ENCODE measurements at places on chromosomes 6 and 20.

DNA sequence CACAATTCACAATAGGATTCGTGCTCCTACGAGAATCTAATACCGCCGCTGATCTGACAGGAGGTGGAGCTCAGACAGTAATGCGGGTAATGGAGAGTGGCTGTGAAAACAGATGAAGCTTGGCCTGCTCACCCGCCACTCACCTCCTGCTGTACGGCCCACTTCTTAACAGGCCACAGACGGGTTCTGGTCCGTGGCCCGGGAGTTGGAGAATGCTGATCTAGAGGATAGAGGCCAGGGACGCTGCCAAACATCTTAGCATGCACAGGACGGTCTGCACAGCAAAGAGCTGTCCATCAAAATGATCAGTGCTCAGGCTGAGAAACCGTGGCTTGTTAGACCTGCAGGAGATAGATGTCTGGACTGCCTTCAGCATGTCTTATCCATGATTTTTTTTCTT lies 186.4 kb downstream of the SASH1 start:
- DNase-seq, result no peak

DNA sequence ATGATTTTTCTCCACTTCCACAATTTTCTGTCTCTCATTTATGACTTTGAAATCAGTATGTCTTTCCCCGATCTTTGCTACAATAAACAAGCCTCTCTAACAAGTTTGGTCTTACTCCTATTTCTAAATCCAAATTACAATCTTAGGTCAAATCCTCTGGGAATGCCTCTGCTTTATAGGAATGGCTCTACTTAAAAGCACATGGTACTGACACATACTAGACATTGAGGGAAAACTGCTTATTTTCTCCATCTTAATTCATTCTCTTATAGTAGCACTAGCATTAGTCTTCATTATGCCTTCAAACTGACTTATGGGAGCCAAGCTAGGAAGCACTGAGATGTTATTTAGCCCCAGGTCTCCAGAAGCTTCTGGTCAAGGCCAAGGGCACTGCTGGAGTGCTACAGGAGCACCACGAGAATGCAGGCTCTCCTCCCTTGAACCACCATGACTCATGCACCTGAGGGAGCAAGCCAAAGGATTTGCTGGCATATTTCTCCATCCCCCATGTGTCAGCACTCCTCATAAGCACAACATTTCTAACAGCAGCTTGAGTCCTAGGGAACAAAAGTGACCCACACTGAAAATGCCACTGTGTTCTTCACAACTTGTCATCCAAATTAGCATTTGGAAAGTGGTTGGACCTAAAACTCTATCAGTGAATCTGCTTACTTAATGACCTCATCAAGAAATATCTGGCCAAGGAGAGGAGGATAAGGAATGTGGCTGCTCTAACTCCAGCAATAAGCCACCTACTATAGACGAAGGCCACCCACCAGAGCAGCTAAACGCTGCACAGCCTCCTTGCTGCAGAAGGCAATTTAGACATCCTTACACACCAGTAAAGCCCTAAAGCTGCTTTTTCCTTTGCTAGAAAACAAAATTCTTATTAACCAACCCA lies 156.8 kb upstream of the KCNQ5 start:
- DNase-seq, result no peak

- DNase-seq, result no peak
Measured at GRCh38 chr6:120965814-120966213, 368.5 kb downstream of the TBC1D32 start.

DNA sequence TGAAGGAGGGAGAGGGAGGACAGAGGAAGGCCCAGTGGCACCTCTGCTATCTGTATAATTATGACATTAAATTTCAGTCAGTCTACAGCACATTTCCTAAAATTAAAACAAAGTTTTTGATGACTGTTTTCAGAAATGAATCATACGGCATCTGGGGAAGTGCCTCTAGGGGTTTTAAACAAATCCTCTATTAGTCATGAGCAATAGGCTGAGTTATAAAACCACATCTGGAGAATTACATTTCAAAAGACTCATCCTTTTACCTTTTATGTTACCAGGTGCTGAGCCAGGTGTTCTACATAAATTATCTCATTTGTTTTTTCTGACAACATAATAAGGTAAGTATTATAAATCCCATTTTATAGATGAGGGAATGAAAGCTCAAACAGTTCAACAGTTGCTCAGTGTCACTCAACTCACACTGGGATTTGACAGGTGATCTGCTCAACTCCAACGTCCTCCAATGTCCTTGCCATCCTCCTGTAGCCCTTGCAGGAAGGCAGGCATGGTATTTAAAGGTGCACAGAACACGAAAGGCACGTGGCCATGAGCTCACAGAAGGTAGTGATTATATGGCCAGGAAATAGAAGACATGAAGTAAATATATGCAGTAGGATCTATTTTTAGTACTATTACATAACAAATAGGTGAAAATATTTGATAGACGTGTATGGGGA lies 184.2 kb upstream of the MAN1A1 start:
- DNase-seq, result no peak

GRCh38 chr6:50096296-50096695 lies 46.6 kb upstream of the DEFB112 start:
- no peak for DNase-seq

GRCh38 chr6:142975365-142975764 lies 30.4 kb upstream of the HIVEP2 start:
- no peak for DNase-seq

DNA sequence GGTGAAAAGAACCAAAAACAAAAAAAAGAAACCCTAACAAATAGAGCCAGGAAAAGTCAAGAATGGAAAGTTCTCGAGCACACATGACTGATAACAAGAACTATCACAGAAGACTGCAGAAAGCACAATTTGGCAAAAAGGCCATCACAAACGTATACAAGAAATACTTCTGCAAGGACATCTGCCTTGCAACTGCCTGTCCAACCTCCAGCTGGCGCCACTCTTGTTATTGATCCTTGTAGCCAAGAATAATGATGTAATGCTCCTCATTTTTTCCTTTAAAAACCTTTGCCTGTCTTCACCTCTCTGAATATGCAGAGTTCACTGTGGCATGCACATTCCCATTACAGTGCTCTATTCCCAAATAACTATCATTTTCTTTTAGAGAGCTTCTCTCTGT lies 87.9 kb upstream of the BMP5 start:
- no peak for DNase-seq

DNA sequence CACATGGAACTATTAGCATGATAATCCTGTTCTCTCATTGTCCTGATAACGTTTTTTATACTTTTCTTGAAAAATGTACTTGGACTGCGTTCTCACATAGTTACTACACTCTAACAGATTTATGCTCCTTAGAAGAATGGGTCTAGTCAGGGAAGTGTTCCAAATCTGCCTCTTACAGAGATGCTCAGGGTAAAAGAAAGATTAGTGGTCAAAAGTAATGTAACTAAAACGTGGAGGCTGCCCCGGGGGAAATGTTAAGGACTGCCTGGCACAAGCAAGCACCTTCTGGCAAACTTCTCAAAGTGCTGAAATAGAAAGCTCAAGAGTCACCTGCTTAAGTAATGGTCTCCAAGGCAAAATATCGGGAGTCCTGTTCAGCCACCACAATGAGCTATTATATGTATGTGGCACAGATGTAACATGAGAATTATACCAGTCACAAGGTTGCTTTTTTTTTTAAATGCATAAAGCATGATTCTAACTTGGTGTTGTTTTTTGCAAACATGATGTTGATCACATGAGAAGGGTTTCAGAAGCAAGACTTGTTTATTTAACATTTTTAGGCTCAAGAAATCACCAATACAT lies 244.5 kb upstream of the JARID2 start:
- DNase-seq, result no peak

GRCh38 chr6:7590918-7591302 lies 912 bp downstream of the SNRNP48 start:
- DNase-seq, result no peak

- DNase-seq, result no peak
Measured at GRCh38 chr20:49603209-49603627, 35.3 kb upstream of the PTGIS start.

- DNase-seq, result no peak
Measured at GRCh38 chr6:144834426-144835038, 549.4 kb downstream of the UTRN start.

DNA sequence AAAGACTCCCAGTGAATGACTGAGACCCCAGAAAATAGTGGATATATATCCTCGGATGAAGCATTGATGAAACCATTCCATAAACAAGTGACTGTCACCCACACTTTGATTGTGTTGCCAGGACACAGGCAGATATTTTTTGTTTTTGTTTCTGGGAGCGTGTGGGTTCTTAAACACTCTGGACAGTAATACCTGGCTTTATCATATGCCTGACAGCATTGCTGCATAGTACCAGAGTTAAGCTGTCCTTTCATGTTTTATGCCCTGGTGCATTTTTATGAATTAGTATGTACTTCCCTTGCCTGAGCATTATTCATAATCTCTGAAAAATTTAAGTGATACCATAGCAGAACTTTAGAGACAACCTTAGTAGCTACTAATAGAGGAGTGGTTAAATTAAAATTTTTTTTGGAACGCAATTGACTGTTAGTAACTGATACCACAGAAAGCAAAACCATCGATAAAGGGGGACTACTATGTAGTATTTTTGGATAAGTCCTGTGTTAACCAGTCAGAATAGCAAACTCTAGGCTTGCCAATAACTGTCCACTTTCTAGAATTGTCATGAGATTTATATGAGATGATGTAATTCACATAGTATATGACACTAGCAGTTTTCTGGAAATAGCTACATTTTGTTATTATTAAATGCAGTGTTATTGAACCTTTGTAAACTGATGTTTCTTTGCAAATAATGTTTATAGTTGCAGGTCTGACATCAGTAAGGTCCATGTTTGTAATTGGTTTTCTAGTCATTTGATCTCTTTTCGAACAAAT lies 30.4 kb downstream of the SENP6 start:
- DNase-seq, result no peak

- no peak for DNase-seq
Measured at GRCh38 chr6:52508261-52508739, 68.6 kb downstream of the TRAM2 start.

DNA sequence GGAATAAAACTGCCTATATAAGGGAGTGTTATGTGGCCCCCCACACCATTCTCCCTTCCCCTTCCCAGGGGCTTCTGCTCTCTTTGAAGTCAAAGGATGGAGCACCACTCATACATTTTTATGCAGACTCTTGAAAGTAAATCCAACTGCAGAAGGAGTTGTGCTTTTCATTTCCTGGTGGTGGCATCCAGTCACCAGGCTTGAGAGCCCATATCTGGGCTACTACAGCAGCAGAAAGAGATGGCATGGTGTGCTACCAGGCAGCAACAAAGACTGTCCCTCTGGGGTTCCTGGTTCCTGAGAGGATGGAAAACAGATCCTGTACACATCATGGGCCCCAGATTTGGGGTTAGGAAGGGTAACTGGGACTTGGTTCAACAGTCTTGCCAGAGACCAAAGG lies 226.4 kb downstream of the CLIC5 start:
- DNase-seq, result no peak

DNA sequence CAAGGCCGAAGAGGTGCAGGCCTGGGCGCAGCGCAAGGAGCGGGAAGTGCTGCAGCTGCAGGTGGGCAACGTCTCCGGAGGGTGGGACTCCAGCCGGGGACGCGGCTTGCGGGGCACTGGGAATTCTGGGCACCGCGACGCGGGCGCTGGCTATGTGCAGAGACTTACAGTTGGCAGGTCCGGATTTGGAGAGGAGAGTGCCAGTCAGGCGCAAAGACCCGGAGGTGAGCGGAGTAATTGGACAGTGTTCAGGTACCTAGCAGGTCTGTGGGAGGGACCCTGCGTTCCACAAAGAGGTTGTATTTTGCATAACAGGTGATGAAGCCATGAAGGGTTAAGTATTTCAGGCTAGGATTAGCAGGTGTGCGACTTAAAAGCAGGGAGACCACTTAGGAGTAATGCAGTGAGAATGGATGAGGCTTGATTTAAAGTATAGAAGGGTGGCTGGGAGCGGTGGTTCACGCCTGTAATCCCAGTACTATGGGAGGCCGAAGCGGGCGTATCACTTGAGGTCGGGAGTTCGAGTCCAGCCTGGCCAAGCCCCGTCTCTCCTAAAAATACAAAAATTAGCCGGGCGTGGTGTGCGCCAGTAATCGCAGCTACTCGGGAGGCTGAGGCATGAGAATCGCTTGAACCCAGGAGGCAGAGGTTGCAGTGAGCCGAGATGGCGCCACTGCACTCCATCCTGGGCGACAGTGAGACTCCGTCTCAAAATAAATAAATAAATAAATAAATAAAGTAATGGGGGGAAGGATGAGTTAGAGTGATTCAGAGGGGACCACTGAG lies 1.0 kb downstream of the MRPS26 start:
- no peak for DNase-seq

DNA sequence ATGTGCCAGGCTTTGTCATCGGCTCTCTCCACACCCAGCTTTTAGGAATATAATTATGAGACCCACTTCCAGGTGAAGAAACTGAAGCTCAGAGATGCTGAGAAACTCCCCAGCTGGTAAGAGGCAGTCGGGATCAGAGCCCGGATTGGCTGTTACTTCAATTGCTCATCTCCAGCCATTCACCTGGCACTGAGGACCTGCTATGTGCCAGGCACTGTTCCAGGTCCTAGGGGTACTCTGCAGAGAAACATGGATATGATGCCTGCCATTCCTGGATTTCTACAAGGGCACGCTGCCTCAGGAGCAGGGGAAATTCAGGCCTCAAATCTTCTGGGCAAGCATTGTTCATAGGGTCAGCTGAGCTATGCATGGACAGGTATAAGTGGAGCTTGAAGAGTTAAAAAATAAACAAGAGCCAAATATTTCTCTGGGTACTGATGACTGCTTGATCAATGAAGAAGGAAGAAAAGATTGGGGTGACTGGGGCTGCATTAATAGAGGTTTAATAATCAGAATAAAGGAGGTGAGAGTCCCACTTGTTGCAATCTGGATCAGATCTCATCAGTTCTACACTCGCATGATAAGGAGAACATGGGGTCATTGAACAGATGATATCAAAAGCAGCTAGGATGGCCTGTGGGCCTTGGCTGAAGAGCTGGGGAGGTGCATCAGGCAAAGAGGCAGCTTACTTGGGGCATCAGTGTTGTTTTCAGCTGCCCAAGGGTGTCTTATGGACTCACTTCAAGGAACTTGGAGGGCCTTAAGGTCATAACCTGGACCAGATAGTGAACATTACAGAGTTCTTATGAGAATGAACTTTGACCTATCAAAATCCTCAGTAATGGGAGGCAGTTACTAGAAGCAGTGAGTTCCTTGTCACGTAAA lies 80.9 kb upstream of the TOX2 start:
- DNase-seq, result no peak
